Nucleus accumbens (tissue), 56 donors: ENCODE measurements at places on chromosomes 1 and 21.
A peak's percentile ranks its signal among the peaks of the same experiment; 100 is the strongest.

DNA sequence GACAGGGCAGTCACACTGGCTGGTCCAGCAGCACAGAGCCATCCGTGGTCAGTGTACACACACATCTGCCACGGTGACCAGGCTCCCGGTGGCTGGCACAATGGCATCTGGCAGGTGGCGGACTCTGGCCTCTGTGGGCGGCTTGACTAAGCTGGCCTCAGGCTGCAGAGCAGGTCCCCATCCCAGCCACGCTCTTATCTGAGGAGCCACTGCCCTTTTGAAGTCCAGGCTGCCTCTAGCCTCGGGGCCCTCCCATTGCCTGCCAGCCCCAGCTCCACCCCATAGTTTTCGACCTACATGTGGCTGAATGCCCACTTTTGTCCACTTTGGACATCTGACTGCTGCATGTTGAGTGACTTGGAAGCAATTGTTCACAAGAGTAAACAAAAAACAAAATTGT, 29.9 kb upstream of the EDN2 start:
- no peak for DNase-seq

DNA sequence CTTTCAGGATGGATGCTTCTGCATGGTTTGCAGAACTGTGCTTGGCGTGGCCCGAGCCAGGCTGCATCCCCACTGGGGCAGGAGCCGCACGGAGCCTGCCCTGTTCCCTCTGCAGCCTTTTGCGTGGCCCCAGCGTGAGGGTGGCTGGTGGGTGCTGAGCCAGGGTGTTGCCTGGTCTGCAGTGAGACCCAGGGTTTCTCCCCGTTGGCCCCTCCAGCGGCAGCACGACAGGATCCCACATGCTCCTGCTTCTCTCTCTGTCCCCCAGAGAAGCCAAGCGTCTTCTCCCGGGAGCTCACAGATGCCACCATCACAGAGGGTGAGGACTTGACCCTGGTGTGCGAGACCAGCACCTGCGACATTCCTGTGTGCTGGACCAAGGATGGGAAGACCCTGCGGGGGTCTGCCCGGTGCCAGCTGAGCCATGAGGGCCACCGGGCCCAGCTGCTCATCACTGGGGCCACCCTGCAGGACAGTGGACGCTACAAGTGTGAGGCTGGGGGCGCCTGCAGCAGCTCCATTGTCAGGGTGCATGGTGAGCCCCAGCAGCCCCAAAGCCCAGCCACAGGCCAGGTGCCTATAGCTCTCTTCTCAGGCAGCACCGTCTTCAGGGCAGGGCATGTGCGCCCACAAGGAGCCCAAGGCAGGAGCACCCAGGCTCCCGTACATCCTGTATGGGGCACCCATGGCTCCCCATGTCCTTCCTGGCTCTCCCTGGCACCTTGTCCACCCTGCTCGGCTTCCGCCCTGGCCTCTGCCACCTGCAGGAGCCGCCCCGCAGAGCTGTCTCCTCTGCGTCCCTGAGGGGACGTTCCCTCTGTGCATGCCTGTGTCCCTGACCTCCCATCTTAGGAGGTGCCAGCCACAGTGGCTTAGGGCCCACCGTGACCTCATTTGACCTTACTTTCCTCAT, 78.9 kb downstream of the OBSCN start:
- DNase-seq = no peak

DNA sequence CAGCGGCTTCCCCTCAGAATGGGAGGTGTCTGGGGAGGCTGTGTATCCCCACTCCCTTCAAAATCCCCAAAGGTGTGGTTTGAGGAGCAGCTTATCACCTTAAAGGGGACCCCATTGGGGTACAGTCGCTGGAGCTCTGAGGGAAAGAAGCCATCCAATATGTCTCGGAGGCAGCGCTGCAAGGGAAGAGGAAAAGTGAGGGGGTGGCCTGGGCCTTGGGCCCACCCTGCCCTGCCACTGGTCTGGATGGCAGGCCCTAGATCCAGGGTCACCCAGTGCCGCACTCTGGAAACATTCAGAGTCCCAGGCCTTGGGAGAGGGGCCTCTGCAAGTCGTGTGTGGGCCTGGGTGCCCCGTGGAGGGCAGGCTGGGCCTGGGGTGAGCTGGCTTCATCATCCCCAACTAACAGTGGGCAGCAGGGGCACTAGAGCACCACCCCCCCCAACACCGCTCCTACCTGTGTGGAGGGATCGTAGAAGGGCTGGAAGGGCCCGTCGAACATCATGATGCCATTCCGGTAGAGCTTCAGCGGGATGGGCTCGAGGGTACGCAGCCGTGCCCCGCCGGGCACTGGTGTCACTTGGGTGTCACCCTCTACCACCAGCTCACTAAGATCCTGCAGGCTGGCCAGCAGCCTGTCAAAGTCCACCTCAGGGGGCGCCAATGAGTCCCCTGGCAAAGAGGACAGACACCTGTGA, 5.6 kb downstream of the SH3BGRL3 start:
- DNase-seq = no peak

GRCh38 chr1:183807549-183808168, 2.7 kb downstream of the RGL1 start:
- no peak for DNase-seq

DNA sequence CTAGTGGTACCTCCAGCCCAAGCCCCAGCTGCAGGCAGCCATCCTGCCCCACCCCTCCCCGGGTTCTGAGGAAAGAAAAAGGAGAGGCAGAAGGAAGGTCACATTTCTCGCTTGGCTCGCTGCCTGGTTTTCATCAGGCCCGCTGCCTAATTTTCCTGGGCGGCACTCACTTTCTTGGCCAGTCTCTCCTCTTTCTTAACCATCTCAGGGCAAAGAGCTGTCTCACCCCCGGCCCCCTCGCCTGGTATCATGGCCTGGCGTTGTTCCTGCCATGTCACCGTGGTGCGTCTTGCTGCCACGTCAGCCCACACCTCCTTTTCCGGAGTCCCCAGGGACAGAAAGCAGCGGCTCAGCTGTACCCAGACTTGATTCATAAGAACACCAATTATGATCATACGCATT, 26.6 kb upstream of the CASZ1 start:
- DNase-seq = no peak

GRCh38 chr1:156643778-156644092, 1.8 kb downstream of the BCAN start:
- no peak for DNase-seq

GRCh38 chr1:37498872-37499617, 15.5 kb downstream of the MEAF6 start:
- DNase-seq = no peak

GRCh38 chr1:90220941-90221693, 226.2 kb downstream of the ZNF326 start:
- no peak for DNase-seq

DNA sequence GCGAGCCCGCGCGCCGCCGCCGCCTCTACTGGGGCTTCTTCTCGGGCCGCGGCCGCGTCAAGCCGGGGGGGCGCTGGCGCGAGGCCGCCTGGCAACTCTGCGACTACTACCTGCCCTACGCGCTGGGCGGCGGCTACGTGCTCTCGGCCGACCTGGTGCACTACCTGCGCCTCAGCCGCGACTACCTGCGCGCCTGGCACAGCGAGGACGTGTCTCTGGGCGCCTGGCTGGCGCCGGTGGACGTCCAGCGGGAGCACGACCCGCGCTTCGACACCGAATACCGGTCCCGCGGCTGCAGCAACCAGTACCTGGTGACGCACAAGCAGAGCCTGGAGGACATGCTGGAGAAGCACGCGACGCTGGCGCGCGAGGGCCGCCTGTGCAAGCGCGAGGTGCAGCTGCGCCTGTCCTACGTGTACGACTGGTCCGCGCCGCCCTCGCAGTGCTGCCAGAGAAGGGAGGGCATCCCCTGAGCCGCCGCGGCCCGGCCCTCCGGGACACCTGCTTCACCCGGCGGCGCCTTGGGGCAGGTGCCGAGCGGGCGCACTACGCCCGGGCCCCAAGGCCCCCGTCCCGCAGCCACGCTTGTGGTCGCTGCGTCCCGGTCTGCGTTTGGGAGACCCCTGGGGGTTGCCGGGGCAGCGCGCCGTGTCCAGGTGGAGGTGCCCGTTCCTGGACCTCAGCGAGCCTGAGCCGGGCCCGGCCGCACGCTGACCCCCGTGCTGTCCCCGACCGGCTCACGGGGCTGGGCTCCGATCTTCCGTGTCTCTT, 944 bp downstream of the B3GALT6 start:
- DNase-seq = no peak

DNA sequence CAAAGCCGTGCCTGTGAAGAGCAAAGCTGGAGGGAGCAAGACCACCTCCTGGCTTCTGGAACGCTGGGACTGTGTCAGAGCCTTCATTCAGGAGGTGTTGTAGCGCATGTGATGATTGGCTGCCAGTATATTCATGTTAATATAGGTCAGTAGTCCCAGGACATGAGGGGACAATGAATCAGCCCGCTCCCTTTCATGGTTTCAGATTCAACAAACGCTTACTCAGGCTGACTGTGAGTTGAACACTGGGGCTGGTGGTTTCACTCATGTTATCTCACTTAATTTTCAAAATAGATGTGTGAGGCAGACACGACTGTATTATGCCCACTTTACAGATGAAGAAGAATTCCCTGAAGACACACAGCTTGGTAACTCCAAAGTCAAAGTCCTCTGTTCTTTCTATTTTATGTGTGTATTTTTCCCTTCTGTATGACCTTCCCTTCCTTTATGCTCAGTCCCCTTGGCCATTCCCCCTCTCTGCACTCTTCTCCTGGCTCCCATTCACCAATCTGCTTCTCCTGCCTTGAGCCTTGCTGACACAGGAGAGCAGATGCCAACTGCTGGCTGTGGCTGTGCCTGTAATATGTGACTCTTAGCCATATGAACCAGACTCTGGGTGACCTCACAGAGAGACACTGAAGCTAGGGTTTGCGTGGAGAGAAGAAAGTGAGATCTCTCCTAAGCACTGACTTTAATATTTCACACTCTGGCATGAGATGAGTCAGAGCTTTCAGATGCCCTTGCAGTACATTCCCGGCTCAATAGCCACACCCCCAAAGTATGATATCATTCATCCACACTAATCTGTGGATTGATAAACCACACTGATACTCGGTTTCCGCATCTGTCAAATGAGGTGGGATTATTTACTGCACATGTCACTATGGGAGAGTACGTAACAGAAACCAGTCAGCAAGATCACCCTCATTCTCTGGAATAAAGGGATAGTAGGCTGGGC, 31.4 kb upstream of the KIRREL1 start:
- no peak for DNase-seq

- no peak for DNase-seq
Observed at GRCh38 chr1:230191079-230191804, 124.2 kb downstream of the GALNT2 start.

DNA sequence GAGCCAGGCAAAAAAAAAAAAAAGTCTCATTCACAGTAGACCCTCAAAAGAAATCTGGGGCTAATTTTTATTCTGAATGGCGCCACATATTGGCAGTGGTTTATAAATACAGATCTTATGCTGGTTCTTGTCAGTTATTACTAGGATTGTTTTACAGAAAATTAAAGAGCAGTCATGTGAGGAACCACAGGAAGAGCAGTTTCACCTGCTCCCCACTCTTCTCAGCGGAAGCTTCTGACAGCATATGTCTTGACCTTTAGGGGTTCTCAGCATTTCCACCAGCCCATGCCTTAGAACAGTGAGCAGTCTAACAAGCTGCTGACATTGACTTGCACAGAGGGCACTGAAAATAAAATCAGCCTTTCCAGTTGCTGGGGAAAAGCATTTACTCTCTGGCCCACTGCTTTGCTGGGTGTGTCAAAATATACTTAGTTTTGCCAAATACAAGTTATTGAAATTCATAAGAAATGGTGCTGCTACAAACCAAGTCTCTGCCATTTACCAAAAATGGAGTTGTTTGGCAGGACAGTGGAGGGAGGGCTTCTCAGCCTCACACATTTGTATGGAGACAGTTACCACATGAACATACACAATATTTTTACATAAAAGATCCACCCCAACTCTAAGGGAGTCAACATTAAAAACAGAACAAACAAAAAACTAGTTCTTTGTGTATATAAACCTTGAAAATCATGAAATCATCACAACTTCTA, 144.2 kb downstream of the SYT2 start:
- DNase-seq = no peak

DNA sequence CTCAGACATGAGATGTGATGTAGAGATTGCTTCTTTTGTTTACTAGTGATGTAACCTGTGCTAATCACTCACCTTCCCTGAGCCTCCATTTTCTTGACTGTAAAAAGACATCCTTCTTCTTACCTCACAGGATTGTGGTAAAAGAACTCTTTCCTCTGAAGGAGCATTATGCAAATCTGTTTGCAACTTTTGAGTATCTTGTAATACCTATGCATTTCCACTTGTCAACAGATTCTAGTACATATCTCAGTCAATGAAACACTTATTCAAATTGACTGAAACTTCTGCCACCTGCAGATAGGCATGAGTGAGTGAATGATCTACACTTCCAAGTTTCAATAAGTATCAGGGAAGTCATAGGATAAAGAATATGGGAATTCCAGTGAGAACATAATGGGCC, 174.7 kb downstream of the HHIPL2 start:
- DNase-seq = no peak

DNA sequence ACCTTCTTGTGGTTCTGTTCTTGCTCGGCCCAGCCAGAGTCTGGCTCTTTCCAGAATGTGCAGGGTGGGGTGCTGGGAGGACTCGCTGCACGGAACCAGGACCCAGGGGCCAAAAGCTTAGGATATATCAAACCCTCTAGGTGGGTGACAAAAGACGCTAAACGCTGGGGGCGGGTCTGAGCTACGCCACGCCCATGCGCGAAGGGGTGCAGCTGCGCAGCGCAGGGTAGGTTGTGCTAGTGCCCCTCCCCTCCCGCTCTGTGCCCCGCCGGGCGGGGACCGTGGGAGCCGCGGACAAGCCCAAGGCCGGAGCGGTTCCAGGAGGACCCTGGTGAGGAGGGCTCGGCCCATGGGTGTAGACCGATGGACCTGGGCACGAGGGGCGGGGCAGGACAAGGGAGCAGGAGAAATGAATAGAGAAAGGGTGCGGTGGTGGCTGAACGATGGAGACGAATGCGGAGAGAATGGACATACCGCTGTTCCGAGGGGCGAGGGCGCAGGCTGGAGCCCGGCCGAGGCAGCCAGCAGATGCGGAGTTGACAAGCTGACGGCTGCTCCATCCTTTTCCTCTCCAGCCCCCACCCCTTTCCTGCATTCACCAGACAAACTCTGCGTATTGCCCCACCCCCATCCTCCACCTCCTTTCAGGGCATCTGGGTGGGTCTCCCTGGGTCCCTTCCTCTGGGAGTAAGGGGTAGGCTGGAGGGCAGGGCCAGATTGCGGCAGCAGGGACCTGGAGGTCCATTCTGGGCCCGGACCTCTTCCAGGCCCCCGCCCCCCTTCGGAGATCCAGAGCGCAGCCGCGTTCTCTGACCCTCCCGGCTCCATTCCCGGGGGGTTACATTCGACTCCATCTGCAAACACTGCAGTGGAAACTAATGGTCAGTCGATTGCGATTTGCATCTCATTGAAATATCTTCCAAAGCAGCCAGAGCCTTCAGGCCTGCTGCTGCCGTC, at the start of gene RUSC1:
Gene RUSC1 (plus strand): TSS at position 234 of the 957 bp plus-strand sequence. CDS start 880 bp downstream, outside the sequence.
- peak; percentile 86 for DNase-seq

DNA sequence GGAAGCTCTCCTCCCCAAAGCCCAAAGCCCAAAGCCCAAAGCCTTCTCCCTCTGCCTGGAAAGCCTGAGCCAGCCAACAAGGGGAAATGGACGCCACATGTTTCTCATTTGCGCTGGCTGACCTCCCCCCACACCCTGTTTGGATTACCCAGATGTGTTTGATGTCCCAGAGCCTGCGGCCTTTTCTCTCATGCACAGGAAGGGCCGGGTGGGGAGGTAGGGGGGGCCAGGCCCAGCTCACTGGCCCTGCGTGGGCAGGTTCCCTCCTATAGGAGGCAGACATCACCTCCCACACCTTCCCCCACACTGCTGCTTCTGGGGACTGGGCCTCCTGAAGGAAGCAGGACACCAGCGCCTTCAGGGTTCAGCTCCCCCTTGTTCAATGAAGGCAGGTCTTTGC, 116.3 kb downstream of the NAV1 start:
- DNase-seq = no peak

GRCh38 chr1:93871366-93871765, 7.6 kb downstream of the DNTTIP2 start:
- no peak for DNase-seq
